Iris pigment epithelial cell (primary cell): ENCODE measurements at places on chromosomes 11 and 22.
A peak's percentile ranks its signal among the peaks of the same experiment; 100 is the strongest.

- no peak for DNase-seq
These were observed 558.4 kb downstream of the TMEM135 start for GRCh38 chr11:87596176-87596575.

- DNase-seq, result no peak
These were observed 30.5 kb upstream of the TTLL12 start for GRCh38 chr22:43217285-43218030.

DNA sequence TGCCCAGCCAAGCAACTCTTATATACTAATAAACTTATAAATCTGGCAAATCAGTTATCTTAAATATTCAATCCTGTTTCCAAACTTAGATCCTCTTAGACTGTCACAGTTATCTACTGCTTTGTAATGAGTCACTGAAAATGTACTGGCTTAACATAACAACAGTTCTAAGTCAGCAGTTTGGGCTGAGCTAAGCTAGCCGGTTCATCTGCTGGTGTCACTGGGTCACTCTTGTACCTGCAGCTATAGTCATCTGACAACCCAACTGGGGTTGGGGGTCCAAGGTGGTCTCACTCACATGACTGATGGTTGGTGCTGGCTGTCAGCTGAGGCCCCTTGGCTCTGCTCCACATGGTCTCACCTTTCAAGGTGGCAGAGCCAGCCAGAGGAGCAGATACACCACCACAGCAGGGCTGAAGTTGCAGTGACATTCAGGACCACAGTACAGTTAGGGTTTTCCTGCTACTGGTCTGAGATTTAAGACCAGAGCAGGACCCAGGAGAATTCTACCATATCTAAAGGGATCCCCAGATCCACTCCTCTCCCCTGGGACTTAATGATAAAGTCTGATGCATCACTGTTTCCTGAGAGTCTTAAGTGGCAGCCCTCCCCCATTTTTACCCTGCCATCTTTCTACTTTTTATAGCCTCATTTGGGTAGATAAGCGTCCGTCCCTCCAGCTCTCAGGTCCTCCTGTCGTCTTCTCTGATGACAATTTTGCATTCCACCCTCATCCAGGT, 7.9 kb upstream of the MACROD1 start:
- peak; percentile 44 for DNase-seq

GRCh38 chr22:28909375-28909774, 26.0 kb downstream of the ZNRF3 start:
- DNase-seq, result peak; percentile 58

- peak; percentile 44 for DNase-seq
These were observed 58.8 kb downstream of the BMAL1 start for GRCh38 chr11:13336246-13336878.

- peak; percentile 78 for DNase-seq
These were observed 9.6 kb upstream of the C1QTNF6 start for GRCh38 chr22:37197451-37198257.

DNA sequence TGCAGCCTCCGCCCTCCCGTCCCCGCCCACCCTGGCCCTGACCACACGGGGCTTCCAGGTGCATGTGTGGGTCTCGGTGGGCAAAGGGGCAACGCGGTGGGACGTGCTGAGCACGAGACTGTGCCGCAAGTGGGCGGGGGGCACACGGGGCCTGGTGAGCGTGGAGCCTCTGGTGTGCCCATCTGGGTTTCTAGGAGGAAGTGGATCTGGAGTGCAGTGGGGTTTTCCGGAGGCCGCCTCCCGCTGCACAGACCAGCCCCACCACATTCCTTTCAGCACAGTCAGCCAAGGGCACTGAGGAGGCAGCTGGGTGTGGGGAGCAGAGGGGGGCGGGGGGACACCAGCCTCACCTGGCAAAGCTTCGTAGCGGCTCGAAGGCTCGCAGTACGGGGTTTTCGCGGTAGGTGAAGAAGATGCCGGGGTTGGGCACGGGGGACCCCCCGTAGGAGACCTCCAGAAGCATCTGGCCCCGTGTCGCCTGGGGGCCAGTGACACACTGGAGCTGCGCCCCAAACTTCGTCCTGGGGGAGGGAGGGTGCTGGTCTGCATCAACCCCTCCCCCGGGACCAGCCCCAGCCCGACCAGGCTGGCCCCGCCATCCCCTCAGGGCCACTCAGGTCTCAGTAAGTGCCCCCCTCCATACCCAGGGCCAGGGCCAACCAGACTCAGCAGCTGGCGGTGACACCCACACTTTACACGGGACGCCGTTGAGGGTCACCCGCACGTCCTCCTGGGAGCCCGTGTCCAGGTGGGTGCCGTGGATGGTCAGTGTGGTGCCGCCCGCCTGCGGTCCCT, 12.4 kb upstream of the MAPK11 start:
- peak; percentile 85 for DNase-seq

GRCh38 chr22:17847360-17848078, 73.2 kb upstream of the BID start:
- DNase-seq, result no peak

GRCh38 chr11:103959279-103959942, 77.0 kb upstream of the DDI1 start:
- DNase-seq, result peak; percentile 95
